ENCODE measurements at places on chromosomes 1 and 21.
A peak's percentile ranks its signal among the peaks of the same experiment; 100 is the strongest.

DNA sequence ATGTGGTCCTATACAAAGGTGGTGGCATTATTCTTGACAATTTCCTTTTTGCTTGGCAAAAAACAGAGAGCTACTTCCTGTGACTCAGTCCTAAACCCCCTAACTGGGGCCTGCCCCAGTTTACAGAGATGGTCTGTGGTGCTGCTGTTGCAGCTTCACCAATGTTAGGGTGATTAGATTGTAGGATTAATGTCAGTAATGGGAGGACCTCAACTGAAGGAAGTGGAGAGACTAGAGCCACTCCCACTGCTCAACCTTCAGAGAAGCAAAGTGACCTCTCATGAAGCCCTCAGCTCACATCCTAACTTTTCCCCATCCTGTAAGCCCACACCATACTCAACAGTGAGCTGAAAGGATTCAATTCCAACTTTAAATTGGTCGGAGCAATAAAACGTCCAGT, 3.6 kb downstream of the S100A6 start:
- DNase-seq: no peak

DNA sequence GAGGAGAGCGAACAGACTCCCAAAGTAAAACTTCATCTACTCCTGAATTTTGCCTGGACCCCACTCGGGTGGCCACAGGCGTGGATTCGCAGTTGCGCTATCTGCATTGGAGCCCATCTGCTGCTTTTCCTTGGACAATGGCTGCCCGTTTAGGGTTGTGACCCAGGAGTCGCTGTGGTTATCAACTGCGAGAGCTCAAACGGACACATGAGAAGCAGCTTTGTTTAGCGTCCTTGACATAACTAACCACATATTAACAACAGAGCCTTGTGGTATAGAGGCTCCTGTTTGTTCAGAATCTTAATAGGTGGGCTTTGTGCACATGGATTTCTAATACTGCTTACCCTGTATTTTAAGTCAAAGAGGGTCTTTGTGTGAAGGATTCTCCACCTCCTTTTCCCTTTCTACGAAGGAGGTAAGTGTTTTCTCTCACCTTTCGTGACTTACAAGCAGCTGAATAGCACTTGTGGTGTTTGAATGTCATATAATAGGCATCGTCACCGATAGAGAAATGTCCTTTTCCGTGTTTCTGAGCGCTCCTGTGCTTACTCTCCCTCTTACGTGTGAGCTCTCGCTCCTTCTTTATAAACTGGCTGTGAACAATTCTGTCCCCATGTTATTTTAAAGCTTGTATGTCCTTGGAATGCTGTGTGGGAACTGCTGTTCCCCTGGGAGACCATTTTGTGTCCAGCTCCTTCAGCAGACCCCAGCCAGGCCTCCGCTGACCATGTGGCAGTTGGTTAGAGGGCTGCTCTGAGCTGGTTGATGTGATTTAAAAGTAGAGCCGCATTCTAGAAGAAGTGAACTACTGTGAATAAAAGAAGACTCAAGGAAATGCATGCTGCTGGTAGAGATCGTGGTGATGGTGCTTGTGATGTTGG, 441.4 kb downstream of the RPS6KC1 start:
- no peak for DNase-seq

DNA sequence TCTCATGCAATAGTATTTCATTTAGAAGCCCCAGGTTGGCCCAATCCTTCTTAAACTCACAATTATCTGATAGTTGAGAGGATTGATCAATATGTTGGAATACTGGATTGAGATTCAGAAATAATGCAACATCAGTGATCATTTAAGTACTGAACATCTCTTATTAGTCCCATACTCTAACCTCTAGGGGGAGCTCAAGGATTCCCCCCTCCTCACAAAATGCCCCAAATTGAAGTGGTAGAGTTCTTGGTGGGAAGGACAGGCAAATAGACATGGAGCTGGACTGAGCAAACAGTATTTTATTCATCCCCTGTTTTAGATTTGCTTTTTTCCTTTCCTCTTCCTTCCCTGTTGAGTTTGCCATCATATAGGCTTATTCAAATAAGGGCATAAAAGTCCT, 62.8 kb downstream of the NGF start:
- no peak for DNase-seq

DNA sequence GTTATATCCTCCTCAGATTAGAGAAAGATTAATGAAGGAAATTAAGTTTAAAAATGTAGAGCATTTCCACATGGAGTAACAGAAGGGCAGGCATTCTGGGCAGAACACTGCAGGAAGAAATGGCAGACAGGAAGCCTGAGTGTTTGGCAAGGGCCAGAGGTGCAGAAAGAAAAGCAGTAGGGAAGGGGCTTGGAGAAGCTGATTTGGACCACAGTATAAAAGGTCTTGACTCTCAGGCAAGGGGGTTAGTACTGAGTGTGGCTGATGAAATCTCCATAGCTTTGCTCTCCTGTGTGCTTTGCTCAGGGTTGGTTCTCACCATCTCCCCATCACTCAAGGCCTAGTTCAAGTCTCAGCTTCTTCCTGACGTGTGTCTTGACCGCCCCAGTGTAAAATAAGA, 80.2 kb downstream of the SLC45A1 start:
- DNase-seq: no peak

GRCh38 chr1:26938004-26938658, 16.6 kb downstream of the NUDC start:
- no peak for DNase-seq

DNA sequence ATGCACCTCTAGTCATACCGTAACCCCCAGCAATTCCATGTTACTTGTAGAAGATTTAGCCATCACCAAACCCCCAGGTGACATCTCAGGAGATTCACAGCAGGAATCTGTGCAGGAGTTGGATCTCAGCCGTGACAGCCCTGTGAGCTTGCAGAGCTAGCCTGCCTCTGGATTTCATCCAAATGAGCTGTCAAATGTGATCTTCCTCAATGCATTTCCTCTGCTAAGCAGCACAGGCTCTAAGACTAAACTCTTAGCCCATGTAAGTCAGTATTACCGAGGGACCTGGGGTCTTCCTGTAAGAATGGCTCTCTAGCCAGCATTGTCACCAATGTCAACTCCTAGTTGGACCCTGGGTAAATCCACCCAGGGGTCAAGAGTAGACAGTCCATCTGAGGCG, 41.7 kb downstream of the UMODL1 start:
- DNase-seq: no peak

DNA sequence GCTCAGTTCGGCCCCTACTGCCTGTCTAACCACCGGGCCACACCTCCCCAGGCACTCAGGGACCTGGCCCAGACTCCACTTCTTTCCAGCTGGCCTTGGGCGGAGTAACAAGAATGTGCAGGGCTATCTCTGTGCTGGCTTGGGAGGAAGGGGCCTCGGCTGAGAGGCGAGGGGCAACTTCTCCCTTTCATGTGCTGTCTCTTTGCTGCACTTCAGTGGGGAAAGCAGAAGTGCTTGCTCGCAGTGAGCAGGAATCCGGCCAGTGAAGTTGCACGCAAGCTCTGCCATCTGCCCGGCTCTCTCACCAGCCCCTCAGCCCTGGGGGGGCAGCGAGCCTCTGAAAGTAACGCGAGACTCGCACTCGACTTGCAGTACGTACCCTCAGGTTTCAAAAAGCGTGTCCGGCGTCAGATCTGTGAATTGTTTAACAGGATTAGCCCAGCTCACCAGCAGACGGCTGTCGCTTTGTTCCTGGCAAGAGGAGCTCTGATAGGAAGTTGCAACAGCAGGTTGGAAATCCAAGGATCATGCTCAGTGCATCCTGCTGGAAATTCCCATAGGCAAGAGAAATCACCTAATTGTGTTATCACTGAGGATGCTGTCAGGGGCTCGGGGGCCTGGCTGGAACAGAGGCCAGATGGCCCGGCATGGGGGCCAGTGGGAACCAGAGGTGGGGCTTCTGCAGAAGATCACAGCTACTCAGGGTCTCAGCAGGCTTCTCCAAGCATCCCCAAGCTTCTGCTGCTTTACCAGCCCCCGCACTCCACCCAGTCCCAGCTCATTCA, 221.1 kb downstream of the NPHP4 start:
- no peak for DNase-seq

- DNase-seq: no peak
Measured at GRCh38 chr1:169584483-169585144, 1.7 kb downstream of the F5 start.

GRCh38 chr1:236172041-236172579, 29.8 kb downstream of the GPR137B start:
- DNase-seq: no peak

GRCh38 chr1:209080170-209080781, 503.2 kb upstream of the CAMK1G start:
- DNase-seq: no peak

DNA sequence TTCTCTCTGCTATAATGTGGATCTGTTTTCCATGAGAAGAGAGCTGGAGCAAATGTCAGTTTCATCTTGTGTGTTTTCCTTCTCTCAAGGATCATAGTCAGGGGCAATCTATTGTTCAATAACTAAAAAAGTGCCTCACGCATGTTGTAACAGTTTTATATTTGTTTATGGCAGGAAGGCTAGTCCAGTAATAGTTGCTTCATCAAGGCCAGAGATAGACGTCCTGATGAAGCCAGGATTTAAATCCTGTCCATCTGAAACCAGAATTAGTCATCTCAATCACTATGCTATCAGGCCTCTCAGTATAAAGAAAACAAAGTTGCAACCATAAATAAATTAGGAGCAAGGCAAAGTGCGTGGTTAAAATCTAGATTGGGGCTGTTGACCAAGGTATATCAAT, 30.2 kb upstream of the DUSP10 start:
- DNase-seq: no peak

- no peak for DNase-seq
Measured at GRCh38 chr1:107739201-107739600, 225.8 kb downstream of the VAV3 start.

DNA sequence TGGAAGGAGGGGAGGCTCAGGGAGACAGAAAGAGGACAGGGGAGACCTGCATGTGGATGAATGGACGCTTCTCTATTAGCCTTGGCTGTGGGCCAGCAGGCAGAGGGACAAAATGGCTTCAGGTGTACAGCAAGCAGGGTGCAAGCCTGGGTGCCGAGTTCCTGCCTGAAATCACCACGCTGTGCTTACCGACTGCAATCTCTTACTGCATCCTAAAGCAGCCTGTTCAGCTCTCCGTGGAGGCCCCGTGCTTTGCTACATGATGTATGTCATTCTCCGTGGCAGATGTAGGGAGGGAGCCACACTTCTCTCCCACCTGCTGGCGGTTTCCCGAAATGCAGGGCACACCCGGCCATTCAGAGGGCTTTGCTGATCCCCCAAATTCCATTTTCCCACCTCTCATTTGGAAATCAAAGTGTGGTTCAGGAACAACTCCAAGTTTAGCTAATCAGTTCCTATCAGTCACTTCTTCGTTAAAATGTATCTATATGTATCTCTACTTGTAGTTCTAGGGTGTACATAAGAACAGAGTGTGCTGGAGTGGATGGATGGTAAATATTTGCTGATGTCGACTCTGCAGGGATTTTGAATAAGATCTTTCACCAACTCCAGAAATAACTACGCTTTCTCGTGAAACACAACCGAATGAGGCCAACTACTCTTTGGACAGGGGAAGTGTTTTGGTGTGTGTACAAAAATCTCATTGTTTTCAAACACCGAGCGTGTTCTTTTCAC, 122.3 kb upstream of the BACE2 start:
- no peak for DNase-seq

GRCh38 chr1:96991261-96991660, 269.7 kb downstream of the PTBP2 start:
- no peak for DNase-seq

DNA sequence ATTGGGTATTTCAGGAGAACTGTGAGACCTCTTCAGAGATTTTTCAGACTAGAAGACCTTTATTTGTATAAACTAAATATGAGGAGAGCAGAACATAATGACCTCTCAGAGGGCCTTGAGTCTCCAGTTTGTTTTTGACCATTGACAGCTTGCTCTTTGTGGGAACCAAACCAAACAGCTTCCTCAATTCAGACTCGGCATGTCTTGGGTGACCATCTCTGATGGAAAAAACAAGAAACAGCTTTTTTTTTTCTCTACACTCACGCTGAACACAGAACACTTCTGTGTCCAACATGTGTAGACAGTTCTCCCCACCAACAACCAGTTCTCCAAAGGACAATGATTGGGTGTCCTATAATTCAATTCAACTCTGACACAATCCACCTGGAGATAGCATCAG, 11.5 kb downstream of the ATP1A4 start:
- no peak for DNase-seq

DNA sequence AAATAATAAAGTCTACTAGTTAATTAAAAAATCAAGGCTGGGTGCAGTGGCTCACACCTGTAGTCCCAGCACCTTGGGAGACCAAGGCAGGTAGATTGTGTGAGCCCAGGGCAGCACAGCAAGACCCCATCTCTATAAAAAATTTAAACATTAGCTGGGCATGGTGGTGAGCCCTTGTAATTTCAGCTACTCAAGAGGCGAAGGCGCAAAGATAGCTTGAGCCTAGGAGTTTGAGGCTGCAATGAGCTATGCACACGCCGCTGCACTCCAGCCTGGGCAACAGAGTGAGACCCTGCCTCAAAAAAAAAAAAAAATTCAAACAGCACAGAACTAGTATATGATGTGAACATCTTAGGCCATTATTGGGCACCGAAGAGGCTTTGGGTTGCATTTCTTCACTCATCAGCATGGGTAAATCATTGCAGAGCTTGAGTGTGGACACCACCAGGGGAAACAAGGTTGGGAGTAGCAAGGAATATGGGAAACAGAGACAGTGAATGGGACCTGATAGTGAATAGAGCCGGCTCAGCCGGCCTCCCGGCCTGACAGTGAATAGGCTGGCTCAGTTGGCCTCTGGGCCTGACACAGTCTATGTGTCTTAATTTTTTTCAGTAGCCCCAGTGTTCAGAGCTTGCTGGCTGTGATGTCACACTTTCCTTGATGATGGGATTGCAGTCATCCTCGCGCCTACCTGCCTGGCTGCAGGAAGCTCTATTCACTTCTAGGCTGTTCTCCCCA, 89.1 kb upstream of the ERRFI1 start:
- no peak for DNase-seq

GRCh38 chr1:5745800-5746610, 246.2 kb downstream of the NPHP4 start:
- DNase-seq: peak; percentile 36

- no peak for DNase-seq
Measured at GRCh38 chr1:156204686-156205085, 8.1 kb upstream of the PMF1 start.

DNA sequence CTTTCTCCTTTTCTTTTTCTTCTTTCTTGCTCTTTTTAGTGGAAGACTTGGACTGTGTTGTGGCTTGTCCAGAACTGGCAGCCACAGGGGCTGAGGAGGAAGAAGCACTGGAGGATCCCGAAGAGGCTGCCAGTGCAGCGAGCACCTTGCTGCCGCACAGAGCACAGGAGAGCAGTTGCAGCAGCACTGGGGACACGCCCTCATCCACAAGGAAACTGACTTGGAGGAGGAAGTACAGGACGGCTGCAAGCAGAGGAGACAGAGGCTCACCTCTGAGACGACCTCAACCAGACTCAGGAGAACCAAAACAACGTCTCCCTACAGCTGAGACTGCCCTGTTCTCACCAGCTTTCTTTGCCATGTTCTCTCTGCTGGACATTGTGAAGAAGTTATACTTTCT, 88.9 kb downstream of the UBR4 start:
- DNase-seq: no peak

Data from stimulated activated CD4-positive, alpha-beta T cell treated with anti-CD3 and anti-CD28 coated beads, Interleukin-2, amount 100 ng/mL, for 48 hours (primary cell).